Activated CD8-positive, alpha-beta memory T cell treated with anti-CD3 and anti-CD28 coated beads, Interleukin-2, amount 50 U/mL, for 48 hours (primary cell): ENCODE measurements at places on chromosomes 12 and 14.
A peak's percentile ranks its signal among the peaks of the same experiment; 100 is the strongest.

GRCh38 chr12:94663071-94663470 lies 12.7 kb upstream of the TMCC3 start:
- DNase-seq: no peak

- DNase-seq: no peak
Measured at GRCh38 chr12:92503029-92503931, 199.5 kb upstream of the PLEKHG7 start.

- DNase-seq: no peak
Measured at GRCh38 chr12:8827551-8828256, 5.3 kb downstream of the A2ML1 start.

- no peak for DNase-seq
Measured at GRCh38 chr14:92633724-92634123, 114.7 kb downstream of the LGMN start.

DNA sequence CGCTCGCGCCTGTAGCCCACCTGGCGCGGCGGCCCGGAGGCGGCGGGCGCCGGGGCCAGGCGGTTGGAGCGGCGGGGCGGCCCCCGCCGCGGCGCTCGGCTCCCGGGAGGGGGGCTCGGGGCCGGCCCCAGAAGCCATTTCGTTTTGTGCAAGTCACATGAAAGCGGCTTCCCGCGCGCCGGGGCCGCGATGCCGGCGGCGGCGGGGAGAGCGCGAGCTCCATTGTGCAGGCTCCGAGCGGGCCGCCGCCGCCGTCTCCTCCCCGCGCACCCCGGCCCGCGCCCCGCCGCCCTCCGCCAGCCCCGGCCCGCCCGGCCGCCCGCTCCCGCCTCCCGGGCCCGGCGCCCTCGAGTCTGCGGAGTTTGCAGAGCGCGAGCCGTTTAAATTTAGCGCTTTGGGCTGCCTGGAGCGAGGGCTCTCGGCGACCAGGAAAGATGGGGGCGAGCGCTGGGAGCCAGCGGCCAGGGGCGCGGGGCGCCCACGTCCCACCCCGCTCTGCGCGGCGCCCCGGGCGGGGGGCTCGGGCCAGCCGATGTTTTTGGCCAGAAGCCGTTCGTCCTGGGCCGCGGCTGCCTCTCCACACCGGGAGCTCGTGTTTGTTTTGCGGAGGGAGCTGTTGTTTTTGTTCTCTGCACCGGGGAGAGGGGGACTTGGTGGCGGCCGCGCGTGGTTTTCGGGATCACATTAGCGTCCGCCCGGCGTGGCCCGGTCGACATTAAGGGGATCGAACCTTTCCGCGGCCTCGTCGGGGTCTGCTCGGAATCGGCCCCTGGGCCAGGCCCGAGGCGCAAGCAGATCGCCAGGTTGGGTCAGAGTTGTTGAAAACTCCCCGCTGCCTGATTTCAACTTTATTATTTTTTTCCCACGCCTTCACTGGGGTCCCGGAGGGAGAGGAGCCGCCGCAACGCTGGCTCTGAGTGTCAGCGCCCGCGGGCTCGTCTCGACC lies 982 bp downstream of the BCL7A start:
- DNase-seq: peak; percentile 69

DNA sequence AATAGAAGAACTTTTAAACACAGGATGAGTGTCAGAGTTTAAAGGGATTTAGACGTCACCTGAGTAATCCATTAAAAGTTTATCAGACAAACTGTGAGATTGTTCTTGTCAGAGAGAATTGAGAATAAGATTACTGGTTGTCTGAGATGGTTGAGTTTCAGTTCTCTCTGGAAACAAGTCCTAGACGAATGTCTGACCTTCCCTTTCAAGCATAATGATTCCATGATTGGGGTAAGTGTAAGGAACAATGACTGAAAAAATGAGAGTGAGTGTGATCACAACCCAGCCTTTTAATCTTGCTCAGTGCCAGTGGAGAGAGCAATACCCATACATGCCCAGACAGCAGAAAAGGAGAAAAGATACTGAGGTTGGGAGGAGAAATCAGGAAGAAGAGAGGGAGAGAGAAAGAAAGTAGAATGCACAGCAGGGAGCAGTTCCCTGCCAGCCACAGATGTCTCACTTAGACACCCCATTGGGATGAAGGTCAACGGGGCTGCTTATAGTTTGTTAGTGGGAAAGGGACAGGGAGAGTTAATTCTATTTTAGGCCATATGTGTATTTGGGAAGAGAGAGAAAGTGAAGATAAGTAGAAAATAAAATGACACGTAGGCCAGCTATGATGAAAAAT lies 4.3 kb downstream of the GRIP1 start:
- DNase-seq: no peak

- DNase-seq: no peak
Measured at GRCh38 chr12:2323532-2324255, 270.9 kb downstream of the CACNA1C start.

DNA sequence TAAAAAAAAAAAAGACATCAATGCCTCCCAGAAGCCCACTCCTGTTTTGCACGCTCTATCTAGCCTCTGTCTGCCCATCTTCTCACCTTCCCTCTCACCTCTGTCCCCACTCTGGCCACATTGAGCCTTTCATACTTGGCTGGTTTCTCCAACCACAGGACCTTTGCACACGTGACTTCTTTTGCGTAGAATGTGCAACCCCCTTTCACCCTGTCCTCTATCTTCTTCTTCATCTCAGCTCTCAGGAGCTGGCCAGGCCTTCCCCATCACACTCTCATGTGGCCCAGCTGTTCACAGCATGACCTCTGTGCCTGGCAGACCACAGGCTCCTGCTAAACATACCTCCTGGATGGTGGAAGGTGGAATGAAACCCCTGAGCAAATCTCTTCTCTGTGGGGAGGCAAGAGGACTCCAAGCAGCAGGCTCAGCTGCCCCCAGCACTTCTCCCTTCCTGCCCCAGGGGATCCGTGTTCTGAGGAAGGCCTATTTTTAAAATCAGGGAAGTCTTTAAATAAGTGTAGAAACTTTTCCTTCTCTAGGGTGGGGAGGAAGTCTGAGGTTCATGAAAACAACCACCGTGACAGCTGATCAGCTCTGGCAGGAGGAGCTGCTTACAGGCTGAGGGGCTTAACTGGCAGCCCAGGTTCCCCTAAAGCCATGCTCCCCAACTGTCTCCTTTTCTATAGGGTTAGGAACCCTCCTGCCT lies 11.6 kb downstream of the HVCN1 start:
- no peak for DNase-seq

- DNase-seq: no peak
Measured at GRCh38 chr14:50882932-50883826, 11.3 kb downstream of the ABHD12B start.

- no peak for DNase-seq
Measured at GRCh38 chr14:58963873-58964597, 224.4 kb upstream of the DAAM1 start.

GRCh38 chr12:32502693-32503502 lies 103.5 kb downstream of the FGD4 start:
- DNase-seq: no peak

- DNase-seq: no peak
Measured at GRCh38 chr12:116490471-116490870, 68.7 kb upstream of the MAP1LC3B2 start.

DNA sequence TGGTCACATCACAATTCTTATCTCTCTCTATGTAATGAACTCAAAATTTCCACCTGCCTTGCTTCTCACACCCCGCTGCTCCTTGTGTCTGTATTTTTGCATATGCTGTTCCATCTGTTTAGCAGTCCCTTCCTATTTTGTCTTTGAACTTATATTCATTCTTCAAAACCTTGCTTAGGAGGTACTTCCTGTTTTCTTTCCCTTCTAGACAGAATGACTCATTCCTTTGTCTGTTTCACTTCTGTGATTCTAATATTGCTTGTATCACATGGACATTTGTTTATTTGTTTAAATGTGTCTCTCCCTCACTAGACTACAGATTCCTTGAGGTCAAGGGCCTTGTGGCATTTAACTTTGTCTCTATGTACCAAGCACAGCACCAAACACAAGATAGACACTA lies 424.2 kb downstream of the ETNK1 start:
- DNase-seq: no peak

DNA sequence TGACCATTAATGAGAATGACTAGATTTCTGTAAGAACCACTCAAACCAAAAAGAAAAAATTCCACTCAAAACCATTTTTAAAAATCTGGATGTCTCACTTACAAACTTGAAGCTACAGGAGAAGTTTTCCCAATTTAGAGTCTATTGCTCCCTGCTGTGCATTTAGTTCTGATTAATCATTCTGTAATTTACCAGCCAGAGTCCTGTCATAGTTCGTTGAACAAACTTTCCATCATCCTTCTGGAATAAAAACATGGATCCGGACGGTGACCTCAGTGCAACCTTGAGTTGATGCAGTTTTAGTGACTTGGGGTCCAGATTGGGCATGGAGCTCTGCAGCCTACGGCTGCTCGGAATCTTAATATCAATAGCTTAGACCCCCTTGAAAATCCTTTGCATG lies 73.4 kb downstream of the PRMT8 start:
- DNase-seq: no peak

DNA sequence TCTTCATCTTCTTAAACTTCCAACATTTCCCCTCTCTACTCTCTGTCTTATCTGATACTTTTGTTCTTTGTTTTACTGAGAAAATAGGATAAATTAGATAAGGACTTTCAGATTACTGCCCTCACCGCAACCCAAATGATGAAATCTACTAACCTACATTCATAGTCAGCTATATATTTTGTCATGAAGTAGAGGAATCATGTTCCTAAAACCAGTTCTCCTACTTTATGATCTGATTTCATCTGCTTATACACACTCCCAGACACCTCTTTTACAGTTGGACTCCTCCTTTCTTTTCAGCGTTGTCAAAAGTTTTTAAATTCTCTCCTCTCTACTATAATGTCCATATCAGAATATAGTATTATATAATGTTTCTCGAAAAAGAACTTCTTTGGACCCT lies 29.7 kb downstream of the MGAT4C start:
- DNase-seq: no peak

DNA sequence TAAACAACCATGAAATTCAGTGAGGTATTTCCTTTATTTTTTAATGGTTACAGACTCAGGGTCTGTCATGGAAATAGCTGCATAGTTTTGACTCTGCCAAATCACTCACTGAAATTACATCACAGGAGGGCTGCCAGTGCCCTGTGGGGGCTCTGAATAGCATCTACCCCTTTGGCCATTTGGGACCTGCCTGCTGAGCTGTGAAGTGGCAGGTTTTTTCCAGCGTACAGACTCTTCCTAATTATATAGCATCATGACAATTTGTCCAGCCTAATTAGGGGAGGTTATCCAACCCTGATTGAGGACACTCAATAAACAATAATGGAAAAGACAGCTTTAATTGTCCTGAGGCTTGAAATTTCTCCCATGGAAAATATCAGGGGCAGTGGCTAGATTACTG lies 1.8 kb upstream of the COCH start:
- DNase-seq: no peak

DNA sequence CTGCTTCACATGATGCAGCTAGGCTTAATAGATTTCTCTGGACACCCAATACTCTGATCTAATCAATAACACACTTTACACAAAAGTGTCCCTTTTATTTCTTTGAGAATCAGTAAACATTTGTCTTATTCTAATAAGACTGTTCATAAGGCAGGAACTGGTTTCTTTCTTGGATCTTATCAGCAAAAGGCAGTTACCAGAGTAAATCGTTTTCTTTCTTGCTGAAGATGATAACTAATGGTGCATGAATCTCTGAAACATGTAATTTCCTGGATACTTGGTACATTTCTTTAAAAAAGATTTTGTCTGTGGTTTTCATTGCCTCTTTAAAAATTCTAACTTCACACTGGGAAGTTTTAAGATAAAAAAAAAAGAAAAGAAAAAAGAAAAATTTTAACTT lies 39.6 kb downstream of the WIF1 start:
- no peak for DNase-seq

GRCh38 chr14:78997811-78998210 lies 827.6 kb downstream of the NRXN3 start:
- no peak for DNase-seq

GRCh38 chr12:59715434-59715833 lies 119.6 kb downstream of the SLC16A7 start:
- no peak for DNase-seq

GRCh38 chr12:104873374-104873773 lies 84.7 kb downstream of the SLC41A2 start:
- DNase-seq: no peak

- no peak for DNase-seq
Measured at GRCh38 chr14:95741038-95741490, 27.1 kb upstream of the TCL1A start.

GRCh38 chr12:102797528-102797927 lies 119.5 kb downstream of the PAH start:
- no peak for DNase-seq

- DNase-seq: no peak
Measured at GRCh38 chr14:56759633-56760032, 50.6 kb downstream of the OTX2 start.

DNA sequence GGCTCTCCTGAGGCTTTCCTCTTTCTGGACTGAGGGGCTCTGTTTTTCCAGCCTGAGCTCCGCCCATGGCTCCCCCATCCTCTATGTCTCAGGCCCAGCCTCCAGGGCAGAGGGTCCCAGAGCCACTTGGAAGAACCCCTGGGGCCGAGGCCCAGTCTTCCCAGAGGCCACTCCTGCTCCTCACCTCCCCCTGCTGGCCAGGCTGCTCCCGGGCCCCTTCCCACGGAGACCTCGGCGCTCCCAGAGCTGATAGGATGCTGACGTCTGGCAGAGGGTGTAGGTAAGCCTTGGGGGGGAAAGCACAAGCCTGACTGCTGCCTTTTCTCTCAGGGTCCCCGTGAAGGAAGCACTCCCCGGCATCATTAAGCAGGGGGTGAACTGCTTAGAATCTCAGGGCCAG lies 51.4 kb downstream of the ERH start:
- DNase-seq: no peak

DNA sequence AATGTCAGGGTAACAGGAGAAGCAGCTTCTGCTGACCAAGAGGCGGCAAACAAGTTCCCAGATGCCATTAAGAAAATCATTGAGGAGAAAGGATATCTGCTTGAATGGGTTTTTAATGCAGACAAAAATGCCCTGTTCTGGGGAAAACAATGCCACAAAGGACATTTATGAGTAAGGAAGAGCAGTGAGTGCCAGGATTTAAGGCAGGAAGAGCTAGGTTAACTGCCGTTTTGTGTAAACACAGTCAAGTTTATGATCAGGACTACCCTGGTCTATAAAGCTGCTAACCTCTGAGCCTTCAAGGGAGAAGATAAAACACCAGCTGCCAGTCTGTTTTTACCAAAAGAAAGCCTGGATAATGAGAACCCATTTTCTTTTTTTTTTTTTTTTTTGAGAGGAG lies 8.5 kb downstream of the MAPKAPK5 start:
- no peak for DNase-seq

GRCh38 chr12:46453428-46453827 lies 80.9 kb upstream of the SLC38A2 start:
- no peak for DNase-seq

- no peak for DNase-seq
Measured at GRCh38 chr12:54475537-54475936, 2.1 kb upstream of the GTSF1 start.
